Activated T-cell treated with anti-CD3 and anti-CD28 coated beads for 24 hours (primary cell): ENCODE measurements at places on chromosomes 1 and 21.

DNA sequence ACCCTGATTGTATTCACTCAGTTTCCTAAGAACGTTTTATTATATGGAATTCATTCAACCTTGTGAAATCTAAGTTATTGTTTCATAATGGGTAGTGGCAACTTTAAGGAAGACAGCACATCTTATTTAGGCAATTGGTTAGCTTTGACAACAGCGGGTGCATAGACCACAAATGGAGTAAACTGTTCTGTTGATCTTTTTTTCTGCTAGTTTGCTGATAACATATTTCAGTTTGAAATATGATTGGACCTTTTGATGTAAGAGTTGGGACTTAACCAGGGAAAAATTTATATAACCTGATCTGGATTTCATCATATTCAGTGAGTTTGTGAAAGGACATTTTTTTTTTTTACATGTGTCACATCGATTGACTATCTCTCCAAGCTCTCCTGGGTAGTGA is 151.7 kb downstream of the HLX start:
- no peak for DNase-seq

- DNase-seq: no peak
These were observed 75.8 kb downstream of the TRIM33 start for GRCh38 chr1:114435088-114435715.

- DNase-seq: no peak
These were observed 63.1 kb downstream of the APP start for GRCh38 chr21:26107429-26107828.

- DNase-seq: no peak
These were observed at the start of gene TMPRSS2 for GRCh38 chr21:41507521-41508414. TSS of gene TMPRSS2 (minus strand) at chr21:41508158. CDS start at chr21:41498133, 10,025 bp downstream.

- DNase-seq: no peak
These were observed 221.8 kb upstream of the JUN start for GRCh38 chr1:59005491-59006288.

GRCh38 chr1:147236959-147237791 is 5.3 kb upstream of the CHD1L start:
- DNase-seq: no peak

GRCh38 chr1:180571060-180571831 is 12.5 kb downstream of the OVAAL start:
- DNase-seq: no peak

DNA sequence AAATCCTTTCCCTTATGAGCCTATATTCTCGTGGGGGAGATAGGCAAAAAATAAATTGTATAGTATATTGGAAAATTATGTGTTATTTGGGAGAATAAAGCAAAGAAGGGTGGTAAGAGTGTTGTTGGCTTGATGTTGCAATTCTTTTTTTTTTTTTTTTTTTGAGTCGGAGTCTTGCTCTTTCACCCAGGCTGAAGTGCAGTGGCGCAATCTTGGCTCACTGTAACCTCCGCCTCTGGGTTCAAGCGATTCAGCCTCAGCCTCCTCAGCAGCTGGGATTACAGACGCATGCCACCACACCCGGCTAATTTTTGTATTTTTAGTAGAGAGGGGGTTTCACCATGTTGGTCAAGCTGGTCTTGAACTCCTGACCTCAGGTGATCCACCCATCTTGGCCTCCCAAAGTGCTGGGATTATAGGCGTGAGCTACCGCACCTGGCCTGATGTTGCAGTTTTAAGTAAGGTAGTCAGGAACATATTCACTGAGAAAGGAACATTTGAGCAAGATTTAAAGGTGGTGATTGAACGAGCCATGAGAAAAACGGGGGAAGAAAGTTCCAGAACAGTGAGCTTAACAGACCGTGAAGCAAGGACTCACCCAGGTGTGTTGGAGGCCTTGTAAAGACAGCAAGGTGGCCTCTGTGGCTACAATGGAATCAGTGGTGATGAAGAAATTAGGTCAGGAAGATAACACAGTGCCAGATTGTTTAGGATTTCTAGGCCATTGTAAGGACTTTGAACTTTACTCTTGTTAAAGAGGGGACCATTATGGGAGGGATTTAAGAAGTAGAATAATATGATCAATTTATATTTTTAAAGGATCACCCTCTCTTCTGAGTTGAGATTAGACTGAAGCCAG is 45.8 kb downstream of the RPRD2 start:
- DNase-seq: no peak

GRCh38 chr21:17295997-17296396 is 216.8 kb upstream of the CXADR start:
- DNase-seq: no peak

- DNase-seq: no peak
These were observed 1.0 kb upstream of the DIRAS3 start for GRCh38 chr1:68051475-68051874.

DNA sequence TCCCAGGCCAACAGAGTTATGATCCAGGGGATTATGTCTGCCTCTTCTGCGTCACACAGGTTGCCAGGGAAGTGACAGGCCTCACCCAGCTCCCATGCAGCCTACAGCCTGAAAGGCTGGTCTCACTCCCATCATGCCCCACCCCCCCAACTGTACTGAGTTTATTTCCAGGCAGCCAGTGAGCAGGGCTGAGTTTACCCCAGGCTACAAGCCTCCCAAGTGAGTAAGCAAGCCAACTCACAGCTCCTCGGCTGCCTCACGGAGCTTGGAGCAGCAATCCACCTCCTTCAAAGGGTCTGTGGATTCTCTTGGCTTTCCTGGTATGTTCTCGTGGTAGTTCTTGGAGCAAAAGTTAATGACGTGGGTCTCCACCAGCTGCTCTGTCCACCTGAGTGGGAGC is 1147.6 kb upstream of the ADGRL4 start:
- DNase-seq: no peak

GRCh38 chr1:206012086-206012859 is 9.1 kb upstream of the RAB7B start:
- no peak for DNase-seq

DNA sequence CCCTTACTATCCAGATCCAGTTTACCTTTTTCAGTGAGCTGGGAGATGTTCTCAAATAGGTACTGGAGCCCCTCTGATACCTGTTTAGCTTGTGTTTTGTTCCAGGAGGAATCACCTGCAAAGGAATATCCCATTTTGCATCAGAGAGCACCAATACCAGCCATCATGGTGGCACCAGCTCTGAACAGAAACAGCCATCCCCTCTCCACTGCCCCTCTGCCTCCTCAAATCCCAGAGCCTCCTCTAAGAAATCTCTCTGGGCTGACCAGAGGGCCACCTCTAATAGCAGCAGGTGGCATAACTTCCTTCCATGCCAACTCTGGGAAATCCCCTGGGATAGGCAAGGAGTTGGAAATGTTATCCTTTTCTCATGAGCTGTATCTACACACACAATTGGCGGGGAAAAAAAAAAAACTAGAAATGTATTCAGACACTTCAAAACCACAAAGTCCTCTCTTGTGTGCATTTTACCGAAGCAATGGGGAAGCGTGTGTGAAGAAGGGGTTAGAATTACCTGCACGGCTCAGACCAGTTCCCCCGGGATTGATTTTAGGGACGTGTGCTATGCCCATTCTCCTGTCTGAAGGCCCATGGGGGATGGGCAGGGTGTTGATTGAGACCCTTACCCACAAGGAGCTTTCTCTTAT is 2.4 kb downstream of the PGLYRP4 start:
- DNase-seq: no peak

DNA sequence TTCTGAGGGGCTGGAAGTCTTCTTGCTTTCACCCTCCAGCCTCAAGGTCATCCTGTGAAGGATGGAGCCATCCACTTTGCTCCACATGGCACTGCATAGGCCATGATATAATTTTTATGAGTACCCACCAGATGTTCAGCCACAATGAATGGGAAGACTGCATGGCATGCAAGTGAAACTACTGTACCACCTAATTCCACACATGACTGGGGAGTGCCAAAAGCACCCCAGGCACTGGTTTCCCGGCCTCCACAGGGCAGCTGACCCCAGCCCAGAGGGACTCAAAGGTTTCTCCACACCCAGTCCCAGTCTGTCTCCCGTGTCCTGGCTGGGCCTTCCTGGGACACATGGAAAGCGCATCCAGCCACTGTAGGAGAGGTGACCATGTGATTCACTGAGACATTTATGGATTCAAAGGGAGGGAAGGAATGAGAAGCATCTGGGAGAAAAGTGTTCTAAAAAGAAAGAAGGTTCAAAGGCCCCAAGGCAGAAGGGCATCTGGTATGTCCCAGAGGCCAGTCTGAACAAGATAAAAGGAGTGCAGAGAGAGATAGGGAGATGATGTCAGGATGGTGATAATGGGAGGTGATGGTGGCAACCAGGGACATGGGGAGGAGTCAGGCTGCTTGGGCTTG is 12.1 kb downstream of the RHOU start:
- no peak for DNase-seq

DNA sequence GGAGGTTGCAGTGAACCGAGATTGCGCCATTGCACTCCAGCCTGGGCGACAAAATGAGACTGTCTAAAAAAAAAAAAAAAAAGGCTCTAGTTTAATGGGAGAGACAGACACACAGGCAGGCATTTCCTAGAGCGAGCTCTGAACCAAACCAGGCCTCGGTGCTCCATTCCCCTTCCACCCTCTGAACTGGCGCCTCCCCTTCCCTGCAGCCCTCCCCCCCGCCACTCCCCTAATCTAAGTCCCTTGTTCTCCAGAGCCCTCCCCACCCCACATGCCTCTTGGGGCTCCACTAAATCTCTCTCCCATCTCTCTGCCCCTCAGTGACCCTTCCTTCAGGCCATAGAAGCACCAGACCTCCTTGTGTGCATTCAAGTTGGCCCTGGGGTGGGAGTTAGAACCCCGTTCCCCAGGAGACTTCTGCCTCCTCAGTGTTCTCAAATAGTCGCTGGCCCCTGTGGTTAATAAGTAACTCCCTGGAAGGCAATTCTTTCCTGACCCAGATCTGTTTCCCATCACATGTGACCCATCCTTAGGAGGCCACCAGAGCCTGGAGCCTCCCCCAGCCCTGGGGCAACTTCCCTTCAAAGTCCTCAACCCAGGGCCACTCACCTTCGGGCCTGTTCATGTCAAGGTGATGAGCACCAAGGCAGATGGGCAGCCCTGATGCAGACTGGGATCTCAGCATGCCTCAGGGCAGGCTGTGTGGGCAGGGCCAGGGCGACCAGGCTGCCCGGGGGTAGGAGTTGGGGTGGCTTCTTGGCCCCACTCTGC is 42.6 kb upstream of the EPB41 start:
- DNase-seq: no peak

DNA sequence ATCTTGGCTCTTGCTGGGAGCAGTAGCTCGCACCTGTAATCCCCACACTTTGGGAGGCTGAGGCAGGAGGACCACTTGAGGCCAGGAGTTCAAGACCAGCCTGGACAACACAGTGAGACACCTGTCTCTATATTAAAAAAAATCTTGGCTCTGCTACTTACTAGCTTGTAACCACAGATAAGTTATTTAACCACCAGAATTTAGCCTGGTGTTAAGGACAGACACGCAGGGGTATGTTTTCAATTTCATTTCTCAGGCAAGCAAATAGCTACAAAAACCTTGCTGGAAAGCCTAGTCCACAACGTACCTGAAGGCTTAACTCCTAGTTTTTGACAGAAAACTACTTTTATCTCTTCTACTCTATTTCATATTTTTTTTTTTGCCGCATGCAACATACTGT is 24.8 kb upstream of the GFI1 start:
- no peak for DNase-seq

DNA sequence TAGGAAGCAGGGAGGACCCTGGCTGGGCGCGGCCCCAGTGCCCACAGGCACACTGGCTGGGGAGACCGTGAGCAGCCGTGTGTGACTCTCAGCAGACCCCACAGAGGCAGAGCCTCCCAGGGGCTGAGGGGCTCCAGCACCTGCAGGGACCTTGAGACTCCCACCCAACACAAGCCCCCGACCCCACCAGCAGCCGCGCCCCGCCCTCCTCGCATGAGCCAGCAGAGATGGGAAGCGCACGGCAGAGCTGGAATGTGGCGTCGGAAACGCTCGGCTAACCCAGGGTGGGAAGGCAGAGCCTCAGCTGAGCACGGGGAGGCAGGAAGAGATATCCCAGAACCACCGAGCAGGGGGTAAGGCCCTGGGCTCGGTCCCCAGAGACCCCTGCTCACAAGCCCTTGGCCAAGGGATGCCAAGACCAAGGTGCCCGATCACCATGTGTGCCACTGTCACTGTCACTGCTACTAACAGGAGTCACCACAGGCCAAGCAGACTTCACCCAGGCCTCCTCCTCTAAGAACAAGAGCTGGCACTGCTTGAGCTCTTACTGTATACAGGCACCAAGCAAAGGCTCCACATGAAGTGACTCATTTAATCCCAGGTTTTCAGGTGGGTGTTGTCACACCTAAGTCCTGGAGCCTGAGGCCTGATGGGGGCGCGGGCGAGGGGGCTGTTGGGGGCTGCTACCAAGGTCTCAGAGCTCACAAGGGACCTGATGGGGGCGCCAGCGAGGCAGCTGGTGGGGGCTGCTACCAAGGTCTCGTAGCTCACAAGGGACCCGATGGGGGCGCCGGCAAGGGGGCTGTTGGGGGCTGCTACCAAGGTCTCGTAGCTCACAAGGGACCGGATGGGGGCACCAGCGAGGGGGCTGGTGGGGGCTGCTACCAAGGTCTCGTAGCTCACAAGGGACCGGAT is 20.1 kb downstream of the MEGF6 start:
- no peak for DNase-seq

DNA sequence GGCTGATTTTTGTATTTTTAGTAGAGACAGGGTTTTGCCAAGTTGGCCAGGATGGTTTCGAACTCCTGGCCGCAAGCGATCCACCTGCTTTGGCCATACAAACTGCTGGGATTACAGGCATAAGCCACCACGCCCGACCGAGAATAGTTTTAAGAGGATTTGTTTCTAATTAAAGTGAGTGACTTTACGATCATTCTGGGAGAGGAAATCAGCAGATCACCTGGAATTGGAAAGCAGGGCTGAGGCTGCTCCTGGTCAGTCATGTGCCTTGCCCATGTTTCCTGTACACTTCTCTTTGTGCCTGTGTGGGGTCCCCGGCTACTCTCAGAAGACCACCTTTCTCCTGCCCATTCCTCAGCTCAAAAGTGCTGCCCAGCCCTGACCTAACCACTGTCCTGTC is 33.9 kb downstream of the ZBTB8B start:
- DNase-seq: no peak

DNA sequence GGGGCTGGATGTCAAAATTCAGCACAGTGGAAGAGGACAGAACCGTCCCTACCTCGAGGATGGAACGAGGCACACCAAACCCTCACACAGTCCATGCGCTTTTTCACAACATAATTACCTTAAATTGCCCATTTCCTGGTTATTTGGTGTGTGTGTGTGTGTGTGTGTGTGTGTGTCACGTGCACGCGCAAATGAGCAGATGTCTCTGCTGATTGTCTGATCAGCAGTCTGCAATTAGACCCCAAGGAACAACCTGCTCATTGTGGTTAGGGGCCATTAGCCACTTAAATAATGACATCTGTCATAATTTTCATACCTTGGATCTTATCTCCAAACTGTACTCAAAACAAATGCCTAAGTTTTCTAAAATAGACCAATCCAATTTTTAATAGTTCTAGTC is 23.2 kb downstream of the AVPR1B start:
- no peak for DNase-seq

DNA sequence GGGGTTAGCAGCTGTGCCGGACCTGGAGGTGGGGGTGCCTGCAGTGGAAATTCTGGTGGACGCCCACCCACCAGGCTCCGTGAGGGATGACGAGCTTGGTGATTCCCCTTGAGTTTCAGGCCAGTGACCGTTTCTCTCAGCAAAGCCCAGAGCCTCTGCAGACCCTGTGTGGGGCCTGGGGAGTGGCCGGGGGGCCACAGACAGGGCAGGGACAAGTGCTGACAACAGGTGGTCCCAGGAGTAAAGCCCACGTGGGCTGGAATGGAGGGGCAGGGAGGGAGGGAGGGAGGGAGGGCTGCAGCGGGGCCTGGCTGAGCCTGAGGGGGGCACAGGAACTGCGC is 52.8 kb downstream of the COL18A1 start:
- DNase-seq: no peak

- no peak for DNase-seq
These were observed 6.0 kb downstream of the MARCKSL1 start for GRCh38 chr1:32329931-32330466.

- DNase-seq: no peak
These were observed 858 bp downstream of the LACTBL1 start for GRCh38 chr1:22971611-22972405.
